ENCODE measurements at places on chromosomes 3 and 15. TPM values are rescaled to one million over a fixed set of nuclear protein-coding genes. Genes with fewer than 3 reads are reported as not detected.

Gene A4GNT
- total RNA-seq, result not detected

Gene KNG1
- total RNA-seq, result 0.14 TPM

Gene PP2D1
- total RNA-seq, result not detected

- no peak for DNase-seq
Observed at GRCh38 chr3:36540888-36541518, 160.7 kb downstream of the STAC start.

- DNase-seq, result no peak
Observed at GRCh38 chr15:83410532-83410931, 36.6 kb upstream of the SH3GL3 start.

GRCh38 chr3:55283441-55283925 is 203.6 kb downstream of the WNT5A start:
- no peak for DNase-seq

DNA sequence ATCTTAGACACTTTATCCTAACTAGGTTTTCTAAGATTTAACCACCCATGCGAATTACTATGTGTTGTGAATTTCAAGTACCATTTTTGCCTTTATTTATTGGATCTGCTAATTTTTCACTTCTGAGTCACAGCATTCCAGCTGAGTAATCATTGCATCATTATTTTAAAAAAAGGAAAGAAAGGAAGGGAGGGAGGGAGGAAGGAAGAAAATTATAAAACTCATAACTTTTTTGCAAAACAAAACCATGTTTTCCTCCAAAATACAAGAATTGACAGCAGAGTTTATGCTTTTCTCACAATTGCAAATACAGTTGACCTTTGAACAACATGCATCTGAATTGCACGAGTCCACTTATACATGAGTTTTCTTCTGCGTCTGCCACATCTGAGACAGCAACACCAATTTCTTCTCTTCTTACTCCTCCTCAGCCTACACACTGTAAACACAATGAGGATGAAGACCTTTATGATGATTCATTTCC is 651.4 kb upstream of the NECTIN3 start:
- no peak for DNase-seq

DNA sequence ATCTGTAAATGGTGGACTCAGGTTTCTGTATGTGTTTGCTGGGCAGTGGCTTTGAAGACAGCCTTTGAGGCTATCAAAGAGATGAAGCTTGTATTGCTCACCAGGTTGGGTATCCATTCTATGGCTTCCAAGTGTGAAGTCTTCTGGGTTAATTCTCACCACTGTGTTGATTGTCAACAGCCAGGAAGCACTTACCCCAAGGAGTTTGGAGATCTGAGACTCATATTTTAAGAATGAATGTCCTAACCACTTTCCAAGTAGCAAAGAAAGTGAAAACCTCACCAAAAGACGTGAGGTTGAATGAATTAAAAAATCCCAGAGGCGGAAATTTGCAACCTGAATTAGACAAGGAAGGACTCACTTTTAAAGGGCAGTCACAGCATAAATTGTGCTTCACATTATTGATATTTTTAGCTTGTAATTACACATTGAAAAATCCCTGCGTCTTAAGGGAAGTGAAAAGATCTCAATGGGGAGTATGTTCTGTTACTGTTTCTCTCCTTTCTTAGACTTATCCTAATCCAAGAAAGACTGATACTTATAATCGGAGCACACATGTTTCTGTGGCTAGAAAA is 304.0 kb upstream of the TPRG1 start:
- no peak for DNase-seq

DNA sequence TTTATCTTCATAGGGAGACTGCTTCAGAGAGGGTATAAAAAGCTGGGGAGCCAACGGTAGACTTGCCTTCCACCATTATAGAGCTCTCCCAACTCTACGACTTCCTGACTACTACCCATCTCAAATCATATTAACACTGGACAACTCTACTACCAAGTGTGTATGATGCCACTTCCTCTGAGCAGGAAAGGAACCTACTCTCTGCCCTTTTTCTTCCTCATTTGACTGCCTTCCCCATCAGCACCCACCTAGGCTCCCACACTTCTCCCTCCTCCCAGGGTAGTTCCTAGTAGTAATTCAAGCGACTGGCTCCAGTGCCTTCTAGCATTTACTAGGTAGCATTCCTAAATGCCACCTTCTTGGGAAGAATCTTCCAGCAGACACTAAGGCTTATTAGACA is 24.5 kb upstream of the TBL1XR1 start:
- DNase-seq, result no peak
